Anterior cingulate cortex (tissue), 58 donors: ENCODE measurements at places on chromosomes 7 and 10.

DNA sequence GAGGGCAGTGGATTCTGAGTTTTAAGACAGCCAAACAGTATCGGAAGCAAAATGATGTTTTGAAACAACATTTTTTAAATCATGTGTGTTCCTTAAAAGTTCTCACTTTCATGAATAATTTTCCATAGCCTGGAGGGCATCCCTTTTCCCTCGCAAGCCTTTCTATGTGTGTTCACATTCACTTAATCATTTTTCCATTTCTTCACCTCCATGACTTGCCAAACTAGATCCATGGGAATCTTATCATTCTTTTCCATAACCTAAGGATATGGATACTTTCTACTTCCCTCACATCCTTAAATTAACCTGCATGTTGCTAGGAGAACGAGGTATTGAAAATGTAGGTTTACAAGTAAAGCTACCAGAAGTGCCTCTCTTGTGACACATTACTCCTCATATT lies 94.2 kb upstream of the NPVF start:
- DNase-seq, result no peak

DNA sequence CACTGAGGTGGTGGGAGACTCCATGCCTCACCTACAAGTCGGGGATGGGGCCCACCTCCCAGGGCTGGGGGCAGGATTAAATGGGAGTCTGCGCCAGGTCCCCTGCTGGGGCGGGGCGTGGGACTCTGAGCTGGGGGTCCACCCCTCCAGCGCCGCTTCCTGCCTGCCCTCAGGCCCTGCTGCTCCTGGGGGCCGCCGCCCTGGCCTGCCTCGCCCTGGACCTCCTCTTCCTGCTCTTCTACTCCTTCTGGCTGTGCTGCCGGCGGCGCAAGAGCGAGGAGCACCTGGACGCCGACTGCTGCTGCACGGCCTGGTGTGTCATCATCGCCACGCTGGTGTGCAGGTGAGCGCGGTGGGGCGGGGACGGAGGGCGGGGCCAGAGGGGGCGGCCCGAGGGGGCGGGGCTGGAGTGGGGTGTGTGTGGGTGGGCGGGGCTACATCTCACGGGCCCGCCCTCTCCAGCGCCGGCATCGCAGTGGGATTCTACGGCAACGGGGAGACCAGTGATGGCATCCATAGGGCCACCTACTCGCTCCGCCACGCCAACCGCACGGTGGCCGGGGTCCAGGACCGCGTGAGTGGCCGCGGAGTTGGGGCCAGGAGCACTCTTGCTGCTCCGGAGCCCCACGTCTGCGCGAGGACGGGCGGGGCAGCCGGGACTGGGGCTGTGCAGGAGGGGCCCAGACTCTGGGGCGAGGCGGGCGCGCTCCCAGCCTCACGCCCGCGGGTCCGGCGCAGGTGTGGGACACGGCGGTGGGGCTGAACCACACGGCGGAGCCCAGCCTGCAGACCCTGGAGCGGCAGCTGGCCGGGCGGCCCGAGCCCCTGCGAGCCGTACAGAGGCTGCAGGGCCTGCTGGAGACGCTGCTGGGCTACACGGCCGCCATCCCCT lies 15.1 kb downstream of the TTYH3 start:
- DNase-seq, result no peak

DNA sequence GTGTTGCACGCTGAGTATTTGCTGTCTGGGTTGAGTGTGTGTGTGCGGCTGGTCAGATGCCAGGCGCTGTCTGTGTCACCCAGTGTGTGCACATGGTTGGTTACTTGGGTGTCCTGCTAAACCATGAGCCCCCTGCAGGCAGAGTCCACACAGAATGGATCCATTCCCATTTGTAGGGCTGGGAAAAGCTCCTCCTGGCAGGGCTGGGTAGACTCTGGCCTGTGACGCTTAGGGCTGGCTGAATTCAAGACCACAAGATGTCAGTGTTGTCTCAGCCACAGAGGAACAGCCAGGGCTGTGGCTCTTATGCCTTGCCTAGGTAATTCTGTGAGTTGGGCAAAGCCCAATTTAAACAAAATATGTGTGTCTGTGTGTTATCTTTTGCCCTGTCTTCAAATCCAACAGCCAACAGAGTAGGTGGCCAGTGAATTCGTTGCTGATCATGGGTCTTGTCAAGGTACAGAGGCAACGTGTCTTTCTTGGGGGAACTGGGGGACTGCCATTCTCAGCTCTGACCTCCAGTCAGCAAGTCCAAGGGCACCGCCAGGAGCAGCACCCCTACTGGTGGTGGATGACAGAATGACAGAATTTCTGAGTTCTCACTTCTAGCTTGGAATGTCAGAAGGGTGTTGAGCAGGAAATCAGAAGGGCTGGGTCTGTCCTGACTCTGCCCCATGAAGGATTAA lies 285.1 kb downstream of the CCSER2 start:
- DNase-seq, result no peak

GRCh38 chr10:26755443-26755903 lies 58.0 kb downstream of the PDSS1 start:
- DNase-seq, result no peak

DNA sequence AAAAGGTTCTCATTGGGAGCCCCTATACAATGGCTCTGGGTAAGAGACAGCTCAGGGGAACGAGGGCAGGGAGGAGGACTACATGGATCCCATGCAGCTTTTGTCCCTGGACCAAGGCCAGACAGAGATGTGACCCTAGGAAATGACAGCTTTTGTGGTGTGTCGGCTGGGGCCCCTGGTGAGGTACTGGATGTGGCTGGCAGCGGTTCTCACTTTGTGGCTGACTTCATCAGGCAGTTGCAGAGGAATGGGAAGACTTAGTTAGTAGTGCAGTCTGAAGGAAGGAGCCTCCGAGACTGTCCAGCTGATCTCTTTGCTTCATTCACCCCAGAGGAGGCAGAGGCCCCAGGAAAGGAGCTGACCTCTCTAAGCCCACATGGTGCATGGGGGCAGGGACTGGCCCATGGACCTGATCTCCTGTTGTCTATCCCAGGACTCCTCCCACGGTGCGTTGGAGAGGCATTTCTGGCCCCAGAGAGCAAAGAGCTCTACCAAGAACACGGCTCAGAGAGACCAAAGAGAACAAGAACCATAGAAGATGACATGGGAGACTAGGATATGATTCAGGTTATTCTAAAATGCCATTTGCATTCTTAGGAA lies 202.9 kb downstream of the RPS24 start:
- DNase-seq, result no peak
